ENCODE measurements at places on chromosomes 7 and 10.

GRCh38 chr7:52928591-52928990 lies 106.8 kb upstream of the POM121L12 start:
- DNase-seq, result no peak

- no peak for DNase-seq
Measured at GRCh38 chr7:138919216-138919615, 62.0 kb downstream of the KIAA1549 start.

GRCh38 chr7:81447351-81447952 lies 322.4 kb downstream of the HGF start:
- DNase-seq, result no peak

DNA sequence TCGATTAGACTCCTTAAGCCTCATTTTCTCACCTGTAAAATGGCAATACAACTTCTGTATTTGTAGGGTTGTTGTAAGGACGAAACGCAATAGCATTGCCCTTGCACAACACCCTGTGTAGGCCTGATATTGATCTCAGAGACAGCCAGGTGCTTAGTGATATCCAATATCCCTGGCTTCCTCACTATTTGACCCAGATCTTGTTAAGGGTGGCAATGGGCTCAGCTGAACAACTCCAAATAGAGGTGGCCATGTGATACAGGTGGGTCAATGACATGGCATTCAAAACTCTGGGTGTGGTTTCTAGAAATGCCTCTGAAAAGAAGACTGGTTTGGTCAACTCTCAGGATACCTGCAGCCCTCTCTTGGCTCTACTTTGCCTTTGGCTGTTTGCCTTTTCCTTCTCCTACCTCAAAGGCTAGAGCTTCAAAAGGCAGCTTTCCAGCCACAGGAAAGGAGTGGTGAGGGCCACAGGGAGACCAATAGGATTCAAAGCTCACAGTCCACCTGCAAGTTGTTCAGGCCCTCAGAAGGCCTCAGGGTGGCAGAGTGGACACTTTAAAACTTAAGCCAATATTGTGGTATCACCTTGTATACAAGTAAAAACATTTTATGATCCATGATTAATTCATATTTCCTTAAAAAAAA lies 14.9 kb upstream of the GATAD1 start:
- DNase-seq, result no peak

DNA sequence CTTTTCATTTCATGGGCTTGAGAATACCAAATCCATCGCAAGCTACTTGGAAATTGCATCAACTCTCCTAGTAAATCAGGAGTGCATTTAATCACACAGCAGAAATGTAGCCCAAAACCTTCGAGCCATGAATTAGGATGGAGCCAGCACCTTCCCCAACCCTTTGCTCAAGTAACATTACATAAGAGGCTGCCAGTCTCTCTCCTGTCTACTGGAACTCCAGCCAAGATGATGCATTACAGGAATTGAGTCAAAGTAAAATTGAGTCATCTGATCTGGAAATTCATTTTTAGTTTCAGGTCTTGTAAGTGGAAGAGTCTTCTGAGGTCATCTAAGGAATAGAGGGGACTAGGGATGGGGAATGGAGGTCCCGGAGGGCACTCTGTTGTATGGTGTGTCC lies 69.7 kb upstream of the FHIP2A start:
- DNase-seq, result no peak

DNA sequence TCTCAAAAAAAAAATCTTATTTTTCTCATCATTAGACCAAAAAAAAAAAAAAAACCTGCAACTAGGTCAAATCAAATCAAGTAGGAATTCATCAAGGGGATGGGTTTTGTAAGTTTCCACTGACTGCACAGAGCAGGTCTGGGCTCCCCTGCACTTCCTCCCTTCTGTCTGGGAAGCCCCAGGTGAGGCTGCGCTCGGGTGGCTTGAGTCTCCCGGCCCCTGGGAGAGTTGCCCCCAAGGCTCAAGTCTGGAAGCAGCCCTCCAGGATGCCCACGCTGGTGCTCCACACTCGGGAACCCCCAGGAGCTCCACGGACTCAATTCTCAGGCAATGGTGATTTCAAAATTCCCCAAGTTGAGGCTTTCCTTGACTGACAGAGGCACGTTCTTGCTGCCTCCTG lies 41.7 kb upstream of the RBM33 start:
- DNase-seq, result no peak

DNA sequence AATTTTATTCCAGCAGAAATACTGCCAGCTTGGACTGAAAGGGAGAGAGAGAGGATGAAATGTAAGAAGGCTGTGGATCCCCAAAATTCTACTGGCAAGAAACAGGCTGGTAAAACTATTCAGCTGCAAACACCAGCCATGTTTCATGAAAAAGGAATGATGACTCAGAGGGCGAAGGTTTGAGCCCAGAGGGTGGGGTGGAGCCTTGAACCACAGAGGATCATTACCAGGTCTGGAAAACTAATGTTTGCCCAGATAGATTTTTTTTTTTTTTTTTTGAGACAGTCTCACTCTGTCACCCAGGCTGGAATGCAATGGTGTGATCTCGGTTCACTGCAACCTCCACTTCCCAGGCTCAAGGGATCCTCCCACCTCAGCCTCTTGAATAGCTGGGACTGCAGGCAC lies 41.7 kb upstream of the NRF1 start:
- no peak for DNase-seq

- DNase-seq, result no peak
Measured at GRCh38 chr10:112587729-112588128, 140.7 kb downstream of the VTI1A start.

DNA sequence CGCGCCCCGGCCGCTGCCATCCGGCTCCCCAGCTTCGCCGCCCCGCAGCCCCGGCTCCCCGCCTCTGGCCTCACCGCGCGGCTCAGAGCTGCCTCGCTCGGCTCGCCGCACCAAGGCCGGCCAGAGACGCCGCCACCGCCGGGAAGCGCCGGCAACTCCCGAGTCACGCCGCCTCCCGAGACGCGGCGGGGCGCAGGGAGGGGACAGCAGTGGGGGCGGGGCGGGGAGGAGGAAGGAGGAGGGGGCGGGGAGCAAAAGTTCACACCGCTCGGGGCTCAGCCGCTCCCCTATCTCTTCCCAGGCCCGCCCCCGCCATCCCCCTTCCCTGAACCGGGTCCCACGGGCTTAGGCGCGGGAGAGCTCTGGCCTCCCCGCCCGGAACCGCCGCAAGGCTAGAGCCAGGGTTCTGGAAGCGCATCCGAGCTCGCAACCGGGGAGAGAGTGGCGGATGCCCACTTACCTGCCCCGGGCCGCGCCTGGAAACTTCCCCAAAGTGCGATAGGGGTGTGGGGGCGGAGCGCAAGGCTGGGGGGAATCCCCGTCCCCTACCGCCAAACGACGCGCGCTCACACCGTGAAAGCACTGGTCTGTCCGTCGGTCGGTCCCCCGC lies 1.0 kb downstream of the CHST15 start:
- peak; percentile 51 for DNase-seq

GRCh38 chr10:127872011-127872761 lies 20.6 kb downstream of the CLRN3 start:
- DNase-seq, result peak; percentile 19

DNA sequence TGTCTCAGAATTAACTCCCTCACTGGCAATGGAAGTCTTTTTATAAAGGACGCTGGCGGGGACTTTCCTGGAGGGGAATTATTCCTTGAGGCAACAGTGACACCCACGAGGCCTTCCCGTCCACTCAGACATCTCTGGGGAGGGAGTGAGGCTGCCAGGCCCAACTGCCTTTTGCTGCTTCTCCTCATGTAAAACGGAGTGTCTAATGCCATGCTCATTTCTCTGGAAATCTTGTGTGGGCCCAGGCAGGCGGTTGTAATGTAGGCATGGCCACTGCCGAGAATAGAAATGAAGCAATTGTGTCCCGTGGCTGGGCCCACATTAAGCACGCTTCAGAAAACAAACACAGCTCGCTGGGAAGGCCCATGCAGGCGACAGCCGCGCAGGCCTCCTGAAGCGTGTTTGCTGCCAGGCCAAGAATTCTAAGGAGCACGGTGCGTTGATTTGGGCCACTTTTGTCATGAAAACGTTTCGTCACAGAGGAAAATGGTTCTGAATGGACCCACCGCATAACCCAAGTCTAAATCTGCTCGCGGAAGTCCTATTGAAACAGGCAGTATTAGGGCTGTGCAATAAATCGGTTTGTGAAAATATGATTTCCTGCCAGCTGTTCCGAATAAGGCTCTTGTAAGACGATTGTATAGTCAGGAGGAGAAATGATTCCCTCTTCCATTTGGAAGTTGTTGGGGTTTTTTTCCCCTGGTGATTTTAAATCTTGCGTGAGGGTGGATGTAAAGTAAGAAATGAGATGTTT lies 104.2 kb upstream of the CHST15 start:
- DNase-seq, result peak; percentile 49

GRCh38 chr7:151936207-151936606 lies 20.0 kb upstream of the GALNTL5 start:
- no peak for DNase-seq

- no peak for DNase-seq
Measured at GRCh38 chr7:123666492-123666891, 10.8 kb downstream of the LMOD2 start.

- no peak for DNase-seq
Measured at GRCh38 chr7:80833289-80834268, 85.3 kb downstream of the SEMA3C start.

- DNase-seq, result no peak
Measured at GRCh38 chr10:91412354-91413087, 2.4 kb downstream of the HECTD2 start.

DNA sequence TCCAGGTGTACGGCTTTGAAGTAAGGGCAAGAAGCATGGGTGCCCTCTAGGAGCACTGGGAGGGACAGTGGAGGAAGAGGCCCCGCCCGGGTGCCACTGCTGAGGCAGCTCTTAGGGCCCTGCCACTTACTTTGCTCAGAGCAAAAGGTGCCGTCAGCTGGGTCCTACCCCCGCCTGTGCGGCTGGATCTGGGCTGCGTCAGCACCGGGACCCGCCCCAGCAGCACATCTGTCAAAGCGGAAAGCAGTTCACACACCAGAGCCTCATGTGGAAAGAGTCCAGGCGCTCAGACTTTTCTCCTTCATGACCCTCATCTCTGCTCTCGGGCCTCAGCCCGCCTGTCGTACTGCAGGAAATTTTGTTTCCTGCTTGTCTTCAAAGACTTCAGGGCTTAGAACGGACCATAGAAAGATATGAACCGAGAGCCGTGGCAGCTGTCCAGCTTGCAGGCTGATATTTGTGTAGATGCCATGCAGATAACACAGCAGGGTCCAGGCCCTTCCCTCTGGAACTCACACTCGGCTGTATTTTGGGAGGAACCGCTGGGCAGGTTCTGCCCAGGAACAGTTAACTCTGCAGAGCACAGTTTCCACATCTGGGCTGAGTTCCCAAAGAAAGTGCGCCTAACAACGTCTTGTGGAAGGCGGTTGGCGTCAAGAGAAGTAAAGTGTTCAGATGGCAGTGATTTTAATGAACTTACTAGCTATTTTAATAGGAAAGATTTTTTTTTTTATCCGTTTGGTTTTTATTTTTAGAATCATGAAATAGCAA lies 44.3 kb upstream of the PRKAR1B start:
- no peak for DNase-seq

DNA sequence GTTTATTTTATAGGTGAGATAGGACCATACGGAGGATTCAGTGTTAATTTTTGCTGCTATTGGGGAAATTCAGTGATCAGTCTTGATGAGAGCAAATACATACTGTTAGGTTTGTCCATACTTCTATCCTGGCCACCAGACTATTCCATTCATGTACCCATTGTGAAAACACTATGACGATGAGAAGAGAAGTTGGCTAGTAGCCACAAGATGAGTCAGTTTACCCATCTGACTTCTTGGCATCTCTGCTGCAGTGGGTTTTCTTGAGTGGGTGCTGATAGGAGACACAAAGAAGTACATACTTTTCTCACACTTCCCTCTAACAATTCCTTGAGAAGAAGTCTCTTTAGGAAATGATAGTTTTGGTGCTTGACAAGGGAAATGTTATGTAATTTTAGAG lies 133.1 kb downstream of the TFPI2 start:
- DNase-seq, result no peak

DNA sequence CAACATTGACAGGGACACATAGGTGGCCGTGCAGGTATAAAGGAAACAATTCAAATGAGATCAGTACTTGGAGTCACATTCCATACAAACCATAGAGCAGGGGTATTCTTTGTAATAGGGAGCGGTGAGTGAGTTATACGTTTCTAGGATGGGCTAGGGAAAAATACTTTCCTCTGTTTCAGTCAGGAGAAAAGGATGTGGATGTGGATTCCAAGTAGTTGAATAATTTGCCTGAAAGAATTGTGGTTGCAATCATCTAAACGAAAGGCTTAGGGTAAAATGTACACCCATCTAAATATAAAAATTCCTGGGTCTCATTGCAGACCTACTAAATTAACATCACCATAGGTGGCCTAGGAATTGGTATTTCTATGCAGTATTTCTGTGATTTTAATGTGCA lies 270.7 kb upstream of the IGFBP3 start:
- no peak for DNase-seq

DNA sequence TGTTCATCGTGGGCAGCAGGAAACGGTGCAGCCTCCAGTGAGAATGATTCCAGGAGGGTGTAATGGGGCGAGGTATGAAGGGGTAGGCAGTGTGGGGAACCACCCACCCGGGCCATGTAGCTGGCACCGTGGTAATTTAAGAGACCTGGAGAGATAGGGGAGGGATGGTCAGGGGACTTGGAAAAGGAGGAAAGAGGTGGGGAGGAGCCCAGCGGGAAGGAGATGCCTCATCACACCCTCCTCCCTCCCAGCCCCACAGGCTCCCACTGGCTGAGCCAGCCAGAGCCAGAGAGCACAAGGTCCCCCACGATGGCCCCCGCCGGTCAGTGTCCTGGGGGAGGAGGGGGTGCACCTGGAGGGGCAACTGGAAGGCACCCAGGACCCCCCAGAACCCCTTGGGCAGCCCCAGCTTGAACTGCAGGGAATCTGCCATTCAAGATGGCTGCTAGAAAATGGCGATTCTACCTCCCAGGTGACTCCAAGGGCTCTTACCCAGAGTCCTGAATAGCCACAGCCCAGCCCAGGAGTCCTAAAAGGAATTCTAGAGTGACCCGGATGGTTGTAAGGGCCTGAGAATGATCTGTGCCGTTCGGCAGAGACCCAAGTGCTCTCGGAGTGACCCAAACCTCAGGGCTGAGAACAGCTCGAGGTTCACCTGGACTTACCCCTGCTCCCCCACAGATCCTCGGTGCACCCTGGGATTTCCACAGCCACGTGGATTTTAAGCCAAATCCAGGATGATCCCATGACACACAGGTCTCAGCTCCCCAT lies 28.8 kb downstream of the CALML3 start:
- no peak for DNase-seq

- DNase-seq, result no peak
Measured at GRCh38 chr7:94003446-94004023, 620 bp downstream of the BET1 start.

- no peak for DNase-seq
Measured at GRCh38 chr7:116859323-116859722, 3.1 kb upstream of the CAPZA2 start.

Data from anterior cingulate cortex (tissue), 58 donors.